NCI-H460 (cell line): ENCODE measurements at places on chromosomes 7 and 10. TPM values are rescaled to one million over a fixed set of nuclear protein-coding genes. Genes with fewer than 3 reads are reported as not detected.

Gene CCDC172
- total RNA-seq = not detected in 2 replicates

DNA sequence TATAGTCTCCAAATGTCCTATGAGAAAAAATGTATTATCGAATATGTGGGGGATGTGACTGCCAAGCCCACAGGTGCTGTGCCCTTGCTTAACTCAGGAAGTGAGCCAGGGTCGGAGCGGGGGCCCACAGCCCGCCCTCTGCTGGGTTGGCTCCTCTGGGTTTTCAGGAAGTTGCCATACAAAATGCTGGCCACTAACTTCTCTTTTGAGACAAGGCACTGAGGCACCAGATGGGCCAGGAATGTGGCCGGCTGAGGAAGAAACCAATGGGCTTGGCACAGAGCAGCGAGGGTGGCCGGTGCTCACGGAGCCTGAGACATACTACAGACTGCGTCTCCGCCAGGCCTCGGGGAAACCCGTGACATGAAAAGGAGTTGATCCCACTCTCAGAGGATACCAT is 58.9 kb downstream of the FAM53B start:
- DNase-seq = no peak

DNA sequence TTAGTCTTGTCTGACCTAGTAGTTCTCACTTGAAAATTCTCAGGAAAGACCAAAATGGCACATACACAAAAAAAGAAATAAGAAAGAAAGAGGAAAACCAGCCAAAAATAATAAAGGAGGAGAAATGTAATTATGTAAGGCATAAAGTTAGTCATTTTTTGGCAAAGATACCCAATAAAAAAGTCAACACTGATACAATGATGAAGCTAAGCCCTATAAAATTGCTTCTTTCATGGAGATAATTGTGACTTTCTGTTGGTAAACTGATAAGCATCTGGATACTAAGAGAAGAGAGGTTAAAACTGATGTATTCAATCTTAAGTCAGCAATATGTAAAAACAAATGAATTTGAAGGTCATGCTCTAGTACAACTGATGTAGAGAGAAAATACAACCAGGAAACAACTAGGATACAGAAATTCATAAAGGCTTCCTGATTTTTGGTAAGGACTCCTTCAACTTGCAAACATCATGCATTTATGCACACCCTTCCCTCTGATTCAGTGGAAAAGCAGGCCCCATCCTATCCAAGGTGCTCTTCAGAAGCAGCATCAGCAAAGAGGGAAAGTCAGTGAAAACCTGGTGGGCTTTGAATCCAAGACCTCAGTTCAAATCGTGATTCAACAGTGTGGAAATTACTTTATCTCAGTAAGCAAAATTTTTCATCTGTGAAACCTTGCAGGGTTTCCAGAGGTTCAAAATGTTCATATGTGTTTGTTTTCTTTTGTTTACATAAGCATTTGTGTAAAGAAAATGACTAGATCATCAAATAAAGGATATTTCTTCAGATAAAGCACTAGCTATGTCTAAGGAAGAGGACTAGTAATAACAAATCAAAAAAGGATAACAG is 32.6 kb downstream of the IMMP2L start:
- no peak for DNase-seq

DNA sequence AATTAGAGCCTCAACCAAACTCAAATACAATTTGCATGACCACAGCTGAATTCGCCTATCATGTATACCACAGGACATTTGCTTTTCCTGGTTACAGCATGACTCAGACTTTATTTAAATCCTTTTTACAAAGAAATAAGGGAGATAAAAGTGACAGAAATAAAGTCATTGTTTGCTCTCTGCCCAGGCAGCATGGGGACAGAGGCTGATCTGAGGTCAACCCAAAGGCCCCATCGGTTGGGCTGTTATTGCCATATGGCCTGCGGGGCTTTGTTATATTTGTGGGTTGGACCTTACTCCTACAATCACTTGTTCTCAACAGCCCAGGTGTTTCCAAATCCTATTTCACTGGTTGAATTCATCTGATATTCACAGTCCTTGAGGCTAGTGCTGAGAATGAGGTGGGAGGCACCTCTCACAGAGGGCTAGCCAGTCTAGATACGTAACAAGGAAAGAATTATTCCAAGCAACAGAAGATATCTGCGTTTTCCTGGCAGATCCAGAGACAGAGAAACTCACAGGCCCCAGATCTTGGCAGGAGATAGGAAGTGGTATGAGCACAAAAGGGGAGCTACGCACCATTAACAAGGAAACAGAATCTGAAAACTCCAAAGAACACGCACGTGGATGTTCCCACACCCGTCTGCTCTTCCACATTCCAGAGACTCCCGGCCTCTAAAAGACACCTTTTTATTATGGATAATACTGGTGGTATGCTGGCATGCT is 117.3 kb downstream of the HIPK2 start:
- no peak for DNase-seq

Gene ANKRD1
- 6.8 and 8.2 TPM in 2 replicates for total RNA-seq
